ENCODE measurements at places on chromosomes 12 and 14.

GRCh38 chr14:93185349-93185720, 218 bp downstream of the LYSET start:
- no peak for DNase-seq

- DNase-seq, result no peak
Measured at GRCh38 chr12:11007608-11008007, 9.5 kb upstream of the TAS2R20 start.

DNA sequence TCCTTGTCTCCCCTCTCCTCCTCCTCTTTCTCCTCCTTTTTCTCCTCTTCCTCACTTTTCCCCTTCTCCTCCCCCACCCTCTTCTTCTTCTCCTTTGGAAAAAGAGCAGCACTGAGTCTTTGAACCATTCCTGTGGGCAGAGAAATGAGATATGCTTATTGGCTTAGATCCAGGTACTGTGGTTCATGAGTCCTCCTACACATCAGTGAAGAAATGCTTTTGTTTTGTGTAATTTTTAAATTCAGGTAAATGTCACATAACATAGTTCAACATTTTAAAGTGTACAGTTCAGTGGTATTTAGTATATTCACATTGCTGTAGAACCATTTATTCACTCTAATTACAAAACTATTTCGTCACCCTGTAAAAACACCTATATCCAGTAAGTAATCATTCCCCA, 402.1 kb downstream of the AACS start:
- DNase-seq, result no peak

GRCh38 chr14:61406198-61406597, 84.8 kb downstream of the PRKCH start:
- no peak for DNase-seq

DNA sequence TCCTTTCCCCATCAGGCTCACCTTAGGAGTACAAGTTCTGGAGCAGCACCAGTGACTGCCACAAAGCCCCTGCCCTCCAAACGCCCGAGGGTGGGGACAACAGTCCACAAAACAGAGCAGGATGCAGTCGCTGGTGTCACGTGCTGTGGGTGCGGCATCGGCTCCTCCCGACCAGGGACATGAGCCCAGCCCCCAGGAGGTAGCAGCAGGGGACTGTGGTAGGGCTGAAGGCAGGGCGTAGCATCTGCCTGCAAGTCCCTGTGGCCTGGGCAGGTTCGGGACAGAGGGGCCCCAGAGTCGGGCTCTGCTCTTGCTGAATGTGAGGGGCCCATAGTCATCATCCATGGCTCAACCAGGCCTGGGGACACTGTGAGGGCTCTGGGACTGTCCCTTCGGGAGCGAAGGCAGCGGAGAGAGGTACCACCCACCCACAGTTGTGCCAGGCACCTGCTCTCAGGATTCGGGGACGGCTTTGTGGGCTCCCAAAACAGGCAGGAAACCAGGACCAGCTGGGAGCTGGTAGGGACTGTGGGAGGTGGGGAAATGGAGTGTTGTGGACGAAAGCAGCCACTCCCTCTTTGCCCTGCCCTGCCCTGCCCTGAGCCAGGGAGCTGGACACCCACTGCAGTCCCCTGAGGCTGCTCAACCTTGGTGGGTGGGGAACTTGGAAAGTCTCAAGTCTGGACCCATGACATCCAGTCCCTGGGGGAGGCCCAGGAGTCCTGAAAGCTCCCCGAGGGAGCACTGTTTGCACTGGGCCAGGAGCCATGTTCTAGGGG, 30.7 kb downstream of the FBRSL1 start:
- DNase-seq, result no peak

DNA sequence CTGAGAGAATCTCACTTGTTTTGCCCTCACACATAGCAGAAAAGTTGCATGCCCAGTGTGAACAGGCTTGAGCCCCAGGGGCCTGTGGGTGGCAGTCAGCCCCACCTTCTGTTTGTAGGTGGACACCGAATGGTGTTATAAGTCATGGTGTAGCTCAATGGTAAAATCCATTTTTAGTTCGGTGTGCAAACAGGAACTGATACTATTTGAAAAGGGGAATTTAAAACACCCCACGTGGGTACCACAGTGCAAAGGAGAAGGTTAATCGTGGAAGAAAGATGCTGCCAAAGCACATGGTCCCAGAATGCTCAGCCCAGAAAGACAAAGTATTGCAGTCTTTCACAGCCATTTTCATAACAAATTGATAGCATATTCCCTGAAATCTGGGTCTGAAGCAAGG, 71.8 kb upstream of the GZMB start:
- DNase-seq, result no peak
